ENCODE measurements at places on chromosomes 1 and 21.

DNA sequence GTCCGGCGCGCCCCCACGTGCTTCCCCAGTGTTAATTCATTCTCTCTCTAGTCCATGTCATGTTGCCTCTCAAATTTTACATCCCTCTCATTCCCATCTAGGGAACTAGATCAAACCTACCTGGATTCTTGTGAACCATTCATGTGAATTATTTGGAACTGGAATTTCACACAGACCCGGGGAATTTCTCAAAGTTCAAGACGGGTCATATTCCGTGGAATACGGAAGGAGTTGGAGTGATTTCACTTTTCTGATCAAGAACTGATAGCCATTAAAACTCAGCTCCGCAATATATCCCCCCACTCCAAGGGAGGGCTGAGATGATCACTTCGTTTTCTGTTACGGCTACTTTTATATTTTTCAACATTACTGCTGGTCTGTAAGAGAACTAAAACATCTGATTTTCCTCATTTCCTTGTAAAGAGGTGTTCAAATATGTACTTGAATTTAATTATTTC, 1.0 kb upstream of the ENO1 start:
- no peak for DNase-seq

DNA sequence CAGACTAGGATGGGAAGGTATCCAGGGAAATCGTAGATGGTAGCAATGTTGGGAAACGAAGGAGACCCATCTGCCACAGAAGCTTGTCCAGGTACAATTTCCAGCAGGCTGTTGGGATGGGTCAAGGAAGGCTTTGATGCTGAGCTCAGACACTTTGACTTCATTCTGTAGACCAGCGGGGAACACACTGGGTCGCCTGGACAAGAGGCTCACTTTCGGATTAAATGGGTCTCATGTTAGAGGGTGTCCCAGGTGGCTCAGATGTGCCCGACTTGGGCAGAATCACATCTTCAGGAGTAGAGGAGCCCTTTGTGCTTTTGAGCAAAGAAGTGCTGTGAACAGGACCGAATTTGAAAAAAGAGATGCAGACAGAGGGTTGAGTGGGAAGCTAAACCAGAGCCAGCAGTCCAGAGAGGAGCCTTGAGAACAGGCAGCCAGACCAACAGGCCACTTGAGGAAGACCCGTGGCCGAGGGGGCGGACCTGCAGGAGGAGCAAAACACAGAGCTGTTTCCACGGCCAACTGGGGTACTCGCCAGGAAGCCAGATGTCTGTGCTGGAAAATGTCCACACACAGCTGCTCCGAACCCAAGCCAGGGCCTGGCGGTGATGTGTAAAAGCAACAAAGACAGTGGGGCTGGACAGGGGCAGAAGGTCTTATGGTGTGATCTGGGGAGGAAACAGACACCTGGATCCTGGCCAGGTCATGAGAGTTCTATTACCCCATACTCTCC, 146.9 kb downstream of the AJAP1 start:
- DNase-seq: no peak

GRCh38 chr1:30822966-30823581, 65.5 kb upstream of the LAPTM5 start:
- DNase-seq: no peak

GRCh38 chr1:98813738-98814309, 152.3 kb downstream of the SNX7 start:
- no peak for DNase-seq

GRCh38 chr1:33368431-33368830, 47.5 kb upstream of the A3GALT2 start:
- no peak for DNase-seq

GRCh38 chr21:44423941-44424607, 31.2 kb upstream of the LRRC3 start:
- no peak for DNase-seq

- DNase-seq: no peak
These were observed 99.4 kb upstream of the EDN2 start for GRCh38 chr1:41583658-41584547.

GRCh38 chr1:65045022-65045817, 78.9 kb upstream of the JAK1 start:
- no peak for DNase-seq

GRCh38 chr1:35475856-35476674, 81.1 kb downstream of the KIAA0319L start:
- no peak for DNase-seq

DNA sequence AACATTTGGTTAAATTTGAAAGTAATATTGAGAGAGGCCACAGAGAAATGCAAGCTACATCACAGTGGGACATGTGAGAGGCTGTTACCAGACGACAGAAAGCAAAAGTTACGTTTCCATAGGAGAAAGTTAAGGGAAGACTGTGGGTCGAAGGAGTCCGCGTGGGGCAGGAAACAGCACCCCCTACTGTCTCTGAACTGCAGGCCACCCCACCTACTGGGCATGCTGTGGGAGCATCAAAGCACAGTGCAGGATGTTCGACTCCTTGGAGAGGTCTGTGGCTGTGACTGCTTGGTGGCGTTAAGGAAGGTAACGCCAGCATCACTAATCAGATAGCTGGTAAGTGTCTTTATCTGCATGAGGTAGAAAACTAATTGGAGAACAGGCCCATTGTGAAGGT, 123.9 kb downstream of the PTBP2 start:
- peak; percentile 69 for DNase-seq

GRCh38 chr1:117609471-117609911, 3.6 kb downstream of the TENT5C start:
- DNase-seq: no peak

DNA sequence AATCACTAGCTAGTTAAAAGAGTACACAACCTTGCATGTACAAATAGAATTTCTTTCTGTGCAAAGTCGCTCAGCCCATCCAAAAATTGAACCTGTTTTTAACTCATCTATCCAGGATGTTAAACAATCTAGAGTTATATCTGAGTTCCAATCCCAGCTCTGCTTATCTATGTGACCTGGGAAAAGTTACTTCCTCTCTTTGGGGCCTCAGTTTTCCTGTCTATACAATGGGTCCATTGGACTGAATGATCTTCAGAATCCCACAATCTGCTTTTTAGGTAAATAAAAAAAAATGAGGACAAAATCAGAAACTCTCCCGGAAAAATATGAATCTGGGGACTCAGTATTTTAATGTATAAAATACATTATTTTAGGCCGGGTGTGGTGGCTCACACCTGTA, 389.5 kb upstream of the PROX1 start:
- no peak for DNase-seq

DNA sequence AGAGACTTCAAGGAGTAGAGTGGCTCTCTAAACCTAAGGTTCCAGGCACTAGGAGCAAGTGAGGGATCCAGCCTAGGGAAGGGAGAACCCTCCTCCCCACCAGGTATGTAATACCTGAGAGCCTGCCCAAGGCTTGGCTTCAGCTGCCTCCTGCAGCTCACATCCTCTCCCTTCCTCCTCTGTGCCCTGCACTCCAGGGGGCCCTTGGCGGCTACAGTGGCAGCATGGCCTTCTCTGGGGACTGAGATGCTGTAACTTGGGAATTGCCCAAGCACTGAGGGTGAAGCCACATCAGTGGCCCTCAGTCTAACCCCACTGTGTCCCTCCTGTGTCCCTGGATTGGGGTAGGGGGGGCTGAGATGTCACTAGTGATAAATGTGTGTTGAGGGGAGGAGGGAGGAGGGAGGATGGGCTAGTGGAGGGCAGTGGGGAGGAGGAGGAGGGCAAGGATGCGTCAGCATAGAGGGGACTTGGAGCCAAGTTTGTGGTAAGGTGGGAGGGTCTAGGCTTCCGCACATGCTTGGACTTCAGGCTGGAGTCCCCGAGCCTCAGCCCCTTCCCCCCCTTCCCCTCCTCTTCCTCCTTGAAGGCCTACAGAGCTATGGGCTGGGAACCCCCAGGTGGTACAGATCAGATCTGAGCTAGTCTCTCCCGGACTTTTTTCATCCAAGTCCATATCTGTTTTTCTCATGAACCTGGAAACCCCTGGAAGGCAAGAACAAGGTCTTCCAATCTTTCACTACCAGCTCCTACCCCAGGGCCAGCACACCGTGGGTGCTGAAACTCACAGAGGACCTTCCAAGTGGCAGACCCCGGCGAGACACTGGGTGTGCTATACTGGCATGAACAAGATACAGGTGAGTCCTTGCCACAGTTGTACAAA, 17.5 kb downstream of the COL9A2 start:
- DNase-seq: no peak

- DNase-seq: no peak
These were observed 45.8 kb upstream of the NTPCR start for GRCh38 chr1:232904566-232904965.

DNA sequence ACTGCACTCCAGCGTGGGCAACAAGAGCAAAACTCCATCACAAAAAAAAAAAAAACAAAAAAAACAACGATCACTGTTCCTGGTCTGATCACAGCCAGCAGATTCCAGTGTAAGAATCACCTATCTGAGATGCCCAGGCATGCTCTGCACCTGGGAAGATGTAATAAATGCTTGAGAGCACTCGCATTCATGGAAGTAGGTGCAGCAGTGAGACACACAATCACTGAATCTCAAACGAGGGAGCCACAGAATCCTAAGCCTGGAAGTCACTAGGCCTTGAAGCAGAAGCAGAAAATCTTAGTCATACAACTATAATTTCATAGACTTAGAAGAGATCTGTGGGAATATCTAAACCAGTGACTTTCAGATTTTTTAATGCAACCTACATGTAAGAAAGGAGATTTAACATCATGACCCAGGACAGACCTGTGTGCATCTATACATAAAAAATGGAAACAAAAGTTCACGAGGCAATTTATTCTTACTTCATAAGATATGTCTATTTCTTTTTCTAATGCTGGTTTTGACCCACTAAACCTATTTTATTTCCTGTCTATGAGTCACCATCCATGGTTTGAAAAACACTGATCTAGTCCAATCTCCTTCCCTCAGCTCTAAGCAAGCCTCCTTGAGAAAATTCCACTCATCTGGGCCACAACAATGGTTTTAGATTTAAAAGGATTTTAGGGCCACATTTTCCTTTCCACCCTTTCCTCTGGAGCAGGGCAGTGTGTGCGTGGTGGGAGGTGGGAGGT, 30.4 kb downstream of the RIMS3 start:
- DNase-seq: no peak

- DNase-seq: no peak
These were observed 70.5 kb upstream of the RUNX1 start for GRCh38 chr21:35119501-35120047.

DNA sequence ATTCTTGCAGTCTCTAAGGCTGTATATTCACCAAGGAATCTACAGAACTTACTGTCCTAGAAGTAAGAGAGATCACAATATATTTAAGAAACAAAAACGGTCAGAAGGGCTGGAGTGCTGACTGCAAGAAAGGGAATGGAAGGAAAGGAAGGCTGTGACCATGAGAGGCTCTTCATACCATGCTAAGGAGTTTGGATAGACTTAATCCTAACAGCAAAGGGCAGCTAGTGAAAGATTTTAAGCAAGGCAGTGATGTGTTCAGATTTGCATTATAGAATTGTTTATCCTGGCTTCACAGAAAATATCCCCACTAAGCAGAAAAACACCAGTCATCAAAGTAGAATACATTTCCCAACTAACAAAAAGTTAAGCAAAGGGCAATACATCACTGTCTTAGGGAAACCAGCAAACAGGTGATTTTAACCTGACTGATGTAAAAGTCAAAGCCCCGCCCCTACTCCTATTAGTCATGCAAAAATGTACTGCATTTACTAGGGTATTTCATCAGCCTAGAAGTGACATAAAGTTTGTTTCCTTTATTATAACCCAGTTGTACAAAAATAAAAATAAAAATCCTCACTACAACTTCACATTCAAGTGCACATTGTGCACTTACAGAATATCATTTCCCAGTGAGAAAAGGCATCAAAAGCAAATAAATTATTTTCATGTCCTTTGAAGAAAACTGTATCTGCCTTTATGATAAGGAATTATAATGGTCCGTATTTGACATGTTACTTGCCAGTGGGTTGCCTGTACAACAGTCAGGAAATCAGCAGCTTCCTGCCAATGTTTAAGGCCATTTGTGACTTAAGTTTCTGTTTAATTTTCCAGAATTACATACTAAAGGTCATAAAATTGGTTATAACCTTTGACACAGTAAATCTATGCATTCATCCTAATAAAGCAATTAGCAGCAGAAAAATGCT, 17.2 kb downstream of the JAK1 start:
- no peak for DNase-seq

GRCh38 chr1:5888606-5889211, 103.5 kb downstream of the NPHP4 start:
- no peak for DNase-seq

GRCh38 chr1:27601321-27601770, 2.6 kb downstream of the AHDC1 start:
- DNase-seq: no peak

DNA sequence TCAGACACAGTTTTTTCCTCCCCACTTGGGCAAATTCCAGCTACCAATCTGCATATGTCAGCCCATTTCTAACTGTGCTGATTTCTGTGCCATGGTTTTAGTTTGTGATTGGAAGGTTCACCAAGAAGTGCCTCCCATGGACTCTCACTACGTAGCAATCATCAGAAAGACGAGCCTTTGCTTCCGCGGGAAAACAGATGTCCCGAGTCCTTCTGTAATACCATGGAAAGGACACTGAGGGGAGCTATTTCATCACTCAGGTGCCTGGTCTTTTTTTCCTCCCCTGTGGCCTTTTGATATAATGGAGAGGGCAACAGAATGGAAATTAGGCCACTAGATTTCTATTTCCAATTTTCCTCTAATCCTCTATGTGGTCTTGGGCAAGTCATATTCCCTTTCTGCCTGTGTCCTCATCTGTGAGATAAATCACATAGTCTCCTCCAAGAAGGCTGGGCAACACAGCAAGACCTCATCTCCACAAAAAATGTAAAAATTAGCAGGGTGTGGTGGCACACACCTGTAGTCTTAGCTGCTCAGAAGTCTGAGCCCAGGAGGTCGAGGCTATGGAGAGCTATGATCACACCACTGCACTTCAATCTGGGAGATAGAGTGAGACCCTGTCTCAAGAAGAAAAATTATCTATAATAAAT, 24.8 kb downstream of the LEMD1 start:
- peak; percentile 76 for DNase-seq

- DNase-seq: no peak
These were observed 11.2 kb upstream of the GATAD2B start for GRCh38 chr1:153933955-153934354.

DNA sequence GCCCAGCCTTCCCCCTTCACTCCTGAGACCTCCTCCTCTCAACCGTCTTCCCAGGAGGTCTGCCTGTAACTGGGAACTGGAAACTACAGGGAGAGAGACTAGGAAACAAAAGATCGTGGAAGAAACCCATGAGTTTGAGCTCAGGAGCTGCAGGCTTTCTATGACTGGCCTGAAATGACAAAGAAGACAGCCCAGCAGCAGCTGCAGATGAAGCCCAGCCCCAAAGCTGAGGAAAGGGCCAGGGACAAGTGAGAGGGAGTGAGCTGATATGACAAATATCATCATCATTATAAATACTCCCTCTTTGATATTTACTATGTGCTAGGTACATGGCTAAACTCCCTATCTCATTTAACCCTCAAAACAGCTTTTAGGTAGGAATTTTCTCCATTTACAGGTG, 142.6 kb upstream of the CTTNBP2NL start:
- DNase-seq: no peak

- no peak for DNase-seq
These were observed 37.8 kb downstream of the FAM78B start for GRCh38 chr1:166129006-166129405.

GRCh38 chr1:37064039-37064438, 29.7 kb upstream of the GRIK3 start:
- DNase-seq: no peak

- DNase-seq: peak; percentile 64
These were observed 7.6 kb downstream of the EFHD2 start for GRCh38 chr1:15417059-15417934.

- no peak for DNase-seq
These were observed 89.4 kb upstream of the IPO9 start for GRCh38 chr1:201739492-201740085.

Measured in K562 (cell line).